ENCODE measurements at places on chromosomes 1 and 21.

- no peak for DNase-seq
Observed at GRCh38 chr1:228176461-228177182, 11.0 kb downstream of the IBA57 start.

- DNase-seq = peak; percentile 90
Observed at GRCh38 chr1:156889802-156890580, 3.5 kb upstream of the PEAR1 start.

DNA sequence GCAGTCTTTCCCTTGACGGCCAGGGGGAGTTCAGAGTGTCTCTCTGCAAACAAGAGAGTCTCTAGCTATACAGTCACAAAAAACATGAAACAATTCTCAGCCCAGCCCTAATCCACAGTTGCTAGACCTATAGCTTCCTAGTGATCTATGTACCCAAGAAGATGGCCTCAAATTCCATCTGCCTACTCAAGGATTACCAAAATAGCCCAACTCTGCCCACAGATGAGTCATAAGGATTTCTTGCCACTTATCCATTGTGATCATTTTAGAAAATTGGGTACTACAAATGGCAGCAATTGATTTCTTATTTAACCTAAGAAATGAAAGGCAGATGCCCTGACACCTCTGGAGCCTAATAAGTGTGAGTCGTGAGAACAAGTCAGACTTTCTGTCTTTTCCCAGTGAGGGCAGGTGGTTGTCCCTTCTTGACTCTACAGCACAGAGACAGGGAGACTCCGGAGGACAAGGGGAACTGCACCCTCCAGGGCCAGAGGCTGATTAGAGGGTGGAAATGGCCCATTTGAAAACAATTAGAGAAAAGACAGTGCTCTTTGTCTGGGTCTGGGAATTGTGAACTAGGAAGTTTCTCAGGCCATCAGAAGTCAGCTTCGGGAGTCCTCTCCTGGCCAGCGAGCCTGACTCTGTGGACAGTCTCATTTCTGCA is 65.4 kb downstream of the ABCA4 start:
- no peak for DNase-seq

GRCh38 chr1:184412472-184412871 is 25.6 kb downstream of the C1orf21 start:
- DNase-seq = no peak

DNA sequence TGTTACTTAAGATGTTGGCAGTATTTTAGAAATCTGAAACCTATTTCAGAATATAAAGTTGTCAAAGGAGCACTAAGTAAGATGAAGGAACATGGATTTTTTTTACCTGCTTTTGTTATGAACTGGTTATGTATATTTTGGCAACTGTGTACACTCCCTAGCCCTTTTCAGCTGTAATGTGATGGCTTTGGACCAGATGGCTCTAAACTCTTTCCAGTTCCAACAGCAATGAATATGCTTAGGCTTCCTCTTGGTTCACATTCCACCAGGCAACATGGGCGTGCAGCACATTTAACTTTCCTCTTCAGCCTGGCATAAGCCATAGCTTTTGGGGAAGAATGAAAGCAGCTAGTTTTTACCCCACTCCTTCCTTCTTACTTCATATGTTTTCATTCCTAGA is 95.6 kb upstream of the ADAMTS5 start:
- DNase-seq = no peak

GRCh38 chr1:228827019-228827418 is 91.7 kb downstream of the RHOU start:
- DNase-seq = no peak

GRCh38 chr21:34941162-34941561 is 107.9 kb downstream of the RUNX1 start:
- no peak for DNase-seq

GRCh38 chr1:162694911-162695310 is 62.6 kb downstream of the DDR2 start:
- no peak for DNase-seq

DNA sequence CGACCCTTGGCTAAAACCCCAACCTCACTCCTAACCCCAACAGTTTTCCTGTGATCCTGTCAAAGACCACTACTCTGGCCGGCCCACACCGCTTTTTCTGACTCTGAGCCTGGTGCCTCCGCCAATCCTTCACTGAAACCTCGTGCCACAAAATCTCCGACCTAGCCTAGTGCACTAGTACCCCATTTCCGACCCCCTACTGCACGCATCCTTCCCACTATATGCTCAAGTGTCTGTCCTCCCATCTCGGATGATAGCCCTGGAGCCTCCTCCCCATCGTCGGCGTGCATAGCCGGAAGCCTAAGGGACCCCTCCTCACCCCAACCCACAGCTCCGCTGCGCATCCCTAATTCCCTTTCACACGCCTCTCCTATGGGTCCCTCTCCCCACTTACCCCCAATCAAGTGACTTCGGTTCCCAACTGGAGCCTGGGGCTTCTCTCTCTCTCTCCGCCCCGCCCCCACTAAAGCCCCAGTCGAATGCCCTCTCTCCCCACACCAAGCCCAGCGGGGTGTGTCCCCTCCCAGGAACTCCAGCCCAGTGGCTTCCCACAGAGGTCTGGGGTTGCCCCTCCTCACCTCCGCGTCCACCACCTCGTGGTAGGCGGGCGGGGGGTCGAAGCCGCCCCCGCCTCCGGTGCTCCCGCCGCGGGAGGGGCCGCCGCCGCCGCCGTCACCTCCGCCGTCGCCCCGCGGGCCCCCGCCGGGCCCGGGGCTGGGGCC is 791 bp downstream of the USP24 start:
- DNase-seq = peak; percentile 47

DNA sequence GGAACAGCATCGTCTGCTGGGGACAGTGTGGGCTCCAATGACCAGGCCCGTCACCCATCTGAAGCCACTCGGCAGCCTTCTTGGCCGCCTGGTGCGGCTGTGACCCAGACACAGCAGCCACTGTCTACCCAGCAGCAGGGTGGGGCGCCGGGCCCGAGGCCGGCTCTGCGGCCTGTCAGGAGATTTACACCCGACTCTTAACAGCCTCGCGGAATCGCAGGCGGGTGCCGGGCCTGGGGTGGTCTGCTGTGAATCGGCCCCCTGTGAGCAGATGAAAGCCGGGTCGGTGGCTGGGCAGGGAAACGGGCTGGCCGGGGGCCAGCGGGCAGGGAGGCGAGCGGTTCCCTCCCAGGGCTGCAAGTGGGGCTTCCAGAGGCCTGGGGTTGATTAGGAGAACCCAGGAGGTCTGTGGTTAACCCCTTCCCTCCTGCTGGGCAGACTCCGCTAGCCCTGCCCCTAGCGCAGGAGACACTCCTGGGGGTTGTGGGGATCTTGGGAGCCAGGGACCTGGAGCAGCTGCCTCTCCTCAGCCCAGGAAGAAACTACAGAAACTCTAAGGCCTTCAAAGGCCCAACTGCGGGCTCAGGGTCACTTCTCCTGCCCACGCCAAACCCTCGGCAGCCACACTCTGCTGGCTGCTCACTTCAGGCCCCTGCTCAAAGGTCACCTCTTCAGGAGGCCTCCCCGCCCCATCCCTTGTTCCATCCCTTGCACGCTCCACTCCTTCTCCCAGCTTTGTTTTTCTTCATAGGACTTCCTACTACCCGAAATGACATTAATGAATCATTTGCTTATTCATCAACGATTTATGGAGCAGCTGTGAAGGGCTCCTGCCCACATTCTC is 15.6 kb downstream of the RUNX3 start:
- DNase-seq = peak; percentile 49

DNA sequence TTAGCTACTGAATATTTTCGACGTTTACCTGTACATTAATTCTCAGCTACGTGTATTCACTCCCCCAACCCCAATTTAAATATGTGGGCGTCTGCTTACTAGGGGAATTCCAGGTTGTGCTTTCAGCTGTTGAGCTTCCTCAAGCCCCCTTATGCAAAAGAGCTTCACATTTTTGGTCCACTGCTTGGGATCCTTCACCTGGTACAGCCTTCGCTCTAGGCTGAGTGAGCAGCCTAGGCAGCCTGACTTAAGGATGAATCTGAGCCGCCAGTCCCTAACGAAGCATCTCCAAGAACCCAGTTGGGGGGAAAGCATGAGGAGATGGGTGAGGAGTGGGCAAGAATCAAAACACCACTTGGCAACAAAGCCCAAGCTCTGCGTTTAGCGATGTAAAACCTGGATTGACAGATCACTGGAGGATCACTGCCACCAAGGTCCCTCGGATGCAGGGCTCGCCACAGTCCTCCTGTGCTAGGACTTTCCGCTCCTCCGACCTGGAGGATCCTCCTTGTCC is 674 bp downstream of the BCL10 start:
- peak; percentile 17 for DNase-seq

DNA sequence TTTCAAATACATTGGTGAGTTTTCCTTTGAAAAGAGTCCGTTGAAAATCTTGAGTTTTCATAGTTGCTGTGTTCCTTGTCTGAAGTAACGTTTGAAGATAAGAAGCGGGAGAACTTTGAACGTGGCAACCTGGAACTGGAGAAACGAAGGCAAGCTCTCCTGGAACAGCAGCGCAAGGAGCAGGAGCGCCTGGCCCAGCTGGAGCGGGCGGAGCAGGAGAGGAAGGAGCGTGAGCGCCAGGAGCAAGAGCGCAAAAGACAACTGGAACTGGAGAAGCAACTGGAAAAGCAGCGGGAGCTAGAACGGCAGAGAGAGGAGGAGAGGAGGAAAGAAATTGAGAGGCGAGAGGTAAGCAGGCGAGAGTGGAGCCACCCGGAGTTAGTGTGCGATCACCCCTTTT is 129.7 kb downstream of the ITSN1 start:
- no peak for DNase-seq

DNA sequence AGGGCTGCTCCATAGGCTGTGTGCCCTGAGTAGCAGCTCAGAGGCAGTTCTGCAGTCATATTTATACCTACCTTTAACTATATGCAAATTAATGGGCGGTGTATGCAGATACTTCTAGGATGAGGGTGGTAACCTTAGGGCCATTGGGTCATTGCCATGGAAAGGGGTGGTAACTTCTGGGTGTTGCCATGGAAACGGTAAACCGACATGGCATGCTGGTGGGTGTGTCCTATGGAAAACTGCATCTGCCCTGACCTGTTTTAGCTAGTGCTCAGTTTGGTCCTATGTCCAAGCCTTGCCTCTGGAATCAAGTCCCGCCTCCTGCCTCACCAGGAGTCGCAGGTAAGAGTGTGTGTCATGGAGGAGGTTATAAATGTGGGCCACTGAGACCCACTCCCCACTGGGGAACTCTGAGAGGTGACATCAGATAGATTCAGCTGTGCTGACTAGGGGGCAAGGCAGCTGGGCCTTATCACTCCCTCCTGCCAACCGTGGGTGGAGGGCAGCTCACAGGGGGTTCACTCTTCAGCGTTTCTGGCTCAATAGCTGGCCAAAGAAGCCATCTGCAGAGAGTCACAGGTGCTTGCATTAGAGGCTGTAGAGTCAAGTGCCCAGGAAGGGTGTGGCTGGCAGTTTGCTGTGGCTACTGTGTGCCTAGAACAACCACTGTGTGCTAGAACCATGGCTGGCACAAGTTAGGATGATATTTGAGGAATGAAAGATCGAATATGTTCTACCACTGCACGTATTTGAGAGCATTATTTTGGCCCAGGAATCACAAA is 19.0 kb downstream of the BACE2 start:
- no peak for DNase-seq

DNA sequence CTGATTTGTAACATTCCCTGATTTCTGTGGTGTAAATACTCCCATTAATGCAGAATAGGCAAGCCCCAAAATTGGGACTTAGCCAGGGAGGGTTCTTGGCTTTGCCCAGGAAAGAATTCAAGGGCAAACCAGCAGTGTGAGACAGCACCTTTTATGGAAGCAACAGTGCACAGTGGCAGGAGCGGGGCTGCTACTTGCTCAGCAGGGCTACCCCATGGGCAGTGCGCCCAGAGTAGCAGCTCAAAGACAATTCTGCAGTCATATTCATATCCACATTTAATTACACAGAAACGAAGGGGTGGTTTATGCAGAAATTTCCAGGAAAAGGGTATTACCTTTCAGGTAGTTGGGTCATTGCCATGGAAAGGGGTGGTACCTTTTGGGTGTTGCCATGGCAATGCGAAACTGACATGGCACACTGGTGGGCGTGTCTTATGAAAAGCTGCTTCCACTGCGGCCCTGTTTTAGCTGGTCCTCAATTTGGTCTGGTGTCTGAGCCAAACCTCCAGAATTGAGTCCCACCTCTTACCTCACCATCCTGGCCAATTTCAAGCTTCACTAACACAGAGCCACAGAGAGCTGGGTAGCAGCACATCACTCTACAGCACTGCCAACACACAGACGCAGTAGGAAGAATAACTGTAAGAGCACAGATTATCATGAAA is 35.9 kb downstream of the FHAD1 start:
- no peak for DNase-seq

GRCh38 chr1:178867670-178868069 is 3.2 kb downstream of the ANGPTL1 start:
- DNase-seq = no peak

DNA sequence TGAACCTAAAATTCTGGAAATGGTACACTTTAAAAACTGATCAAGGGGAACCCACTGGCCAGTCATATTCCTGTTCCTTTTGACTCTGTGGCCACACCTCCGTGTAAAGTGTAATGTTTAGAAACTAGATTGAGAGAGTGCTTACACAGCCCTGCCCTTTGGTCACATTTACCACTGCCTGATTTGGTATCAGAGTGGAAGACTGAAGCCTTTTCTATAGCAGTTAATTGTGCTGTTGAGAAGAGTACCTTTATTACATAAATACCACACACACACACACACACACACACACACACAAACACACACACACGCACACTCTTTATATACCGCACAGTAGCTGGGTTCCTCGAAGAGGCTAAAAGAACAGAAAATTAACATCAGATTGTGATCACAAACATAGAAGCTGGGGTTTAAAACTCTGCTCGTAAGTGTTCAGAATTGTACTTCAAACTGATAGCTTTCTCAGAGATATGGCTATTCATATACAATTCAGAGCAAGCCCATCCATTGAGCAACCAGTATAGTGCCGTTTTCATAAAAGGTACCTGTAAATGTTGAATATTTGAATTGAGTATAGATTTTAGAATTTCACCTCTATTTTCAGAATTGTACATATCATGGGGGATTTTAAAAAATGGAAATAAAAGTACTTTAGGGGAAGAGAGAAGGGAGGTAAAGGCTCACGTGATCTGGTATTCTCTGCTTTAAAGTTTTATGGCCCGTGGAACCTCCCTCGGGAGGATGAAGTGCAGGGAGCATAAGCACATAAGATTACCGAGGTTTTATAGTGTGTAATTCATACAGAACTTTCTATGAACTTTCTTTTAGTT is 37.5 kb downstream of the CAMTA1 start:
- DNase-seq = peak; percentile 4

DNA sequence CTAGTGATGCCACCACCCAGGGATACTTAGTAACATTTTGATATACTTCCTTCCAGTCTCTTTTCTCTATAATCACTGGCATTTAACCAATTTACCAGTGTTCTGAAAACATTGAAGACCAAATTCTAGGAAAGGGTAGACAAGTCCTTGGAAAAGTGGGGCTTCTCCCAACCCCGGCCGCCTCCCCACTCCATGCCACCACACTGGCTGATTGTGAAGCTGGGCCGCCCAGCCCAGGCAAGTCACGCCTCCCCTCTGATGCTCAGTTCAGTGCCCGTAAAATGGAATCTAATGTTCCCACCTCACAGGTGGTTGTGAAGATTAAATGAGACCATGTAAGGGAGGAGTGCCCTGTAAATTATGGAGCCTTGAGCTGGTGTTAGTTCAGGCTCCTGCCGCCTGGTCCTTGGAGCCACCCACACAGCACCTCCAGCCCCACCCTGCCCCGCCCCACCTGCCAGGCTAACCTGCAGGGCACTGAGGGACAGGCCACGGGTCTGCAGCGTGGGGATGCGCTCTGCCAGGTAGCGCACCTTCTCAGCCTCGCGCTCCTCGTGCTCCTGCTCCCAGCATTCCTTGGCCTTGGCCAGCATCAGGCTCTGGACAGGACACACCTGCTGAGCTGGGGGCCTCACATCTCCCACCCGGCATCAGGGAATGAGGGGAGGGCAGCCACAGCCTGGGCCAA is 7.3 kb downstream of the TNNI1 start:
- no peak for DNase-seq

GRCh38 chr1:244052016-244052727 is 1.1 kb downstream of the ZBTB18 start:
- DNase-seq = no peak

Measured in HT-29 (cell line).